ENCODE measurements at places on chromosomes 11 and 22. TPM values are rescaled to one million over a fixed set of nuclear protein-coding genes. Genes with fewer than 3 reads are reported as not detected.

MYO18B gene
- total RNA-seq = 0.22 TPM

DGKZ gene
- 85.3 TPM for total RNA-seq

TRPC6 gene
- not detected for total RNA-seq

DNA sequence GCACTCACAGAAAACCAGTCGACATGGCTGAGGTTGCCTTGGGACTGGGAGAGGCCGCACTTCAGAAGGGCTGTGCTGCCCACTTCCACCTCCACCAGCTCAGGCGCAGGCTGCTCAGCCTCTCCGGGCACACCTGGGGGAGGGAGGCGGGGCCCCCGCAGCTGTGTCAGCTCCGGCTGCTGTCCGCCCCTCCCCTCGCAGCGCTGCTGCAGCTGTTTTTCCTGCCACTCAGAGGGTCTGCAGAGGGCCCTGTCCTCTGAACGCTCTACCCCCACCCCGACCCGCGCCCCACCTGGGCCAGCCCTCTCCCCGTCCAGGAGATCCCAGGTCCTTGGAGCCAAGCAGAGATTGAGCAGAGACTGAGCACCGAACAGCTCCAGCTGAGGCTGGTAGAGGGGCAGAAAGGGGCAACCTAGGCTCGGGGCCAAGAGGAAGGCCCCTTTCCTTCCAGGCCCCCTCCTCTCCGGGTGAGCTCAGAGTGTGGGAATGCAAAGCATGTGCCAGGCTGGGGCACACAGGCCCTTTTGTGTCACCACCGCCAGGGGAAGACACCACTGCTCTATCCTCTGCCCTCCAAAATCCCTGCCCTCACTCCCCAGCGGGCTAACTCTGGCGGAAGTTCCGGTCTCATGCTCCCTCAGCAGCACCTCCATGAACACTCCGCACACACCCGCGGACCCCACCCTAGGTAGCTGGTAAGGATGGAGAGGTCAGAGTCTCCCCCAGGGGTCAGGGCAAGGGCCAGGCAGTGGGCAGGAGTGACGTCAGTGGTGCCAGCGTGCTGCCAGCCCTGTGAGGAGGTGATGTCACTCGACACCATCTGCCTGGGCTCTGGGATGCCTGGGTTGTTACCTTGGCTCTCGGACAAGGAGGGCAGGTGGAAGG lies 1.6 kb downstream of the MCAM start:
- DNase-seq = peak; percentile 66

GRCh38 chr11:105588001-105588400 lies 21.9 kb upstream of the GRIA4 start:
- DNase-seq = no peak

DNA sequence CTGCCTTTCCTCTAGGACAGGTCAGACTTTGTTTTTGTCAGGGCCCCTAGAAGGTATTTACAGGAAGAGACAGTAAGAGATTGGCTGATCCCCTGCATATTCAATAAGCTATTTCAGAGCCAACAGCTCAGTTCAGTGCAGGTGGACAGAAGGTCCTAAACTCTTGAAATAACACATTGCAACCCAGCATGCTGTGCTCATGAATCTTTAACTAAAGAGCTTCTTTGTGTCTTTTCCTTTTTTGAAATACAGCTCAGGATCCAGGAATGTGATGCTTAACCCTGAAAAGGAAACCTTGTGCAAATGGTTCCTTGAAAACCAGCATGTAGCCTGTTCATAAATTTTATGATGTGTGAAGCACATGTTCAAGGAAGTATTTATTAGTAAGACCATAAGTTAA lies 43.9 kb downstream of the BBOX1 start:
- no peak for DNase-seq

DNA sequence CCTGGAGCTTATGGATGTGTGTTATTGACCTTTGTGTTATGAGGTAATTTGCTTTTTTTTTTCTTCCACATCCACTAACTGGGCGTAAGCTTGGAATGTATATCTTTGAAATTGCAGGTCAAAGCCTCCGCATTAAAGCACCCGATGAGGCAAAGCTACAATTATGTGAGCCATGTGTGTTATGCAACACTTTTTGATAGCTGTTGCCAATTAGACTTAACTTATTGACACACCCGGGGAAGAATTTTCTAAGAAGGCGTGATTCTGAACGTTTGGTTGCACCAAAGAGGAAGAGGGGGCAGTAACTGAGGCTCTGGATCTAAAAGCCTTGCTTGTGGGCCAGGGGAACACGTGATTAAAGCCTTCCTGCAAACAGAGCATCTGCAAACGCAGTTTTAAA lies 610 bp upstream of the TEX12 start:
- DNase-seq = no peak

DNA sequence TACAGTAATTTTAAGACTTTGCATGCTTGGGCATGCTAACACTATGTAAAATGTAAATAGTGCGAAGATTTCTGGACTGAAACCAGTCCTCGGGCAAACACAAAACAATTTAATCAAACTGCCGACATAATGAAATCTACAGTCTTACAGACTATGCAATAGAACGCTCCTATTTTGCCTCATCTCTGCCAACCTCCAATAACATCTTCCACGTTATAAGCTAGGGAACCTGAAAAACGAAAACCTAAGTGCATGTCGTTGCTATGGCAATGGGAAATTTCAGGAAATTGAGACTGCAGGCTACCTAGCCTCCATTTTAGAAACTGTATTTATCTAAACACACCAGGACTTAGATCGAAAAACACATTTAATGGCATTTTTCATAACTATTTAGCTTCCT lies 1.1 kb downstream of the CSTF3 start:
- DNase-seq = no peak

- DNase-seq = no peak
Observed at GRCh38 chr11:103898065-103898464, 138.4 kb upstream of the DDI1 start.

DNA sequence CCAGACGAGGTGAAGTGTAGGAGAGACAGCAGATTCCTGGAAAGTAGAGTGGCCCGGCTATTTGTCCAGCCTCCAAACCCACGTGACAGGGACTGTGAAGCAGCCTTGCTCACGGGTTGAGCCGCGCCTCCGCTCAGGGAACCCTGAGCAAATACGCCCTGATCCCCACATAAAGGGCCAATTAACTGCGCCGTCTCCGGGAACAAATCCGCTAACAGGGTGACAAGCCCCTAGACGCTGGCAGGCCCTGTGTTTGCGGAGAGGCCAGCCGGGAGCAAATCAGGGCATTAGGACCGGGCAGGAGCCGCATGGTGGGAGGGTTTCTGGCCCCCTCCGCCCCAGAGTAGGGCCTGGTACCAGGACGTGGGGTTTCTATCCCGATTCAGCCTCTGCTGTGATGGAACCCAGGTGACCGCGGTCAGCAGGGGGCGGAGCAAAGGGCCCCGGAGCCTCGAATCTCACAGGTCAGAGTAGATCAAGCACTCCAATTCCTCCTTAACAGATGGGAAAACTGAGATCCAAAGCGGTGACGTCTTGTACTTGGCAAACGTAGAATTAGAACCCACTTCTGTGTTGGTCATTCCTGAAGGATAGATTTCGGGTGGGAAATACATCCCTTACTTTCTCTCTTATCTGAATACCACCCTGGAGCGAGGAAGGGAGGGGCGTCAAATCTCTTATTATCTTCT lies 2.0 kb upstream of the ROBO3 start:
- no peak for DNase-seq

GRCh38 chr22:41099036-41099435 lies 6.6 kb downstream of the EP300 start:
- no peak for DNase-seq

GRCh38 chr11:34475656-34476055 lies 36.9 kb downstream of the CAT start:
- no peak for DNase-seq

- no peak for DNase-seq
Observed at GRCh38 chr22:24822471-24822870, 16.5 kb downstream of the SGSM1 start.

- DNase-seq = no peak
Observed at GRCh38 chr11:83033972-83034672, 37.6 kb downstream of the RAB30 start.

DNA sequence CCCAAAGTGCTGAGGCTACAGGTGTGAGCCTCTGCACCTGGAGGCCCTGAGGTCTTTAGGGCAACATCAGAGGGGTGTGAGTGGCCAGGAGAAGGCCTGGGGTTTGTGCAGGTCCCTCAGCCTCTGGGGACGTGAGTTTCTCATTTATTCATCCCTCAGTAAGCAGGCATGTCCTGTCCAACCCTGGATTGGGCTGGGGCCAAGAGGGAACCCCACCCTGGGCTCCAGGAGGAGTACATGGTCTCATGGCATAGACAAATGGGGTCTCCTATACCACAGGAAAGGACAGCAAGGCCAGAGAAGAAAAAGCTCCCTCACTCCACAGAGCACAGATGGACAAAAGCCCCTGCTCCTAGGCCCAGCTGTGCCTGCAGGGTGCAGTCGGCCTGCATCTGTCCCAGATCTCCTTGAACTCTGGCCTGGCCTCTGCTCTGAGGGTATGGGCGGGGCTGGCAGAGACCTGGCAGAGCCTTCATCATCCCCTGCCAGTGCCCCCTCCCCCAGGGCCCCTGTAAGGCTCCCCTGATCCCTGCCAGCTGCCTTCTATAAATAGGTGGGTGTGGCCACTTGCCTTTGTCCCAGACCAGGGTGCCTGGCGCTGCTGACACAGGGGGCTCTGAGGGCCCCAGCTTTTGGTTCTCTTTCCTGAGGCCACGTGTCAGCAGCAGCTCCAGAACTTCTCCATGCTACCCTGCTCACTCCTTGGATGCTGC lies 34.6 kb downstream of the A4GALT start:
- no peak for DNase-seq

DNA sequence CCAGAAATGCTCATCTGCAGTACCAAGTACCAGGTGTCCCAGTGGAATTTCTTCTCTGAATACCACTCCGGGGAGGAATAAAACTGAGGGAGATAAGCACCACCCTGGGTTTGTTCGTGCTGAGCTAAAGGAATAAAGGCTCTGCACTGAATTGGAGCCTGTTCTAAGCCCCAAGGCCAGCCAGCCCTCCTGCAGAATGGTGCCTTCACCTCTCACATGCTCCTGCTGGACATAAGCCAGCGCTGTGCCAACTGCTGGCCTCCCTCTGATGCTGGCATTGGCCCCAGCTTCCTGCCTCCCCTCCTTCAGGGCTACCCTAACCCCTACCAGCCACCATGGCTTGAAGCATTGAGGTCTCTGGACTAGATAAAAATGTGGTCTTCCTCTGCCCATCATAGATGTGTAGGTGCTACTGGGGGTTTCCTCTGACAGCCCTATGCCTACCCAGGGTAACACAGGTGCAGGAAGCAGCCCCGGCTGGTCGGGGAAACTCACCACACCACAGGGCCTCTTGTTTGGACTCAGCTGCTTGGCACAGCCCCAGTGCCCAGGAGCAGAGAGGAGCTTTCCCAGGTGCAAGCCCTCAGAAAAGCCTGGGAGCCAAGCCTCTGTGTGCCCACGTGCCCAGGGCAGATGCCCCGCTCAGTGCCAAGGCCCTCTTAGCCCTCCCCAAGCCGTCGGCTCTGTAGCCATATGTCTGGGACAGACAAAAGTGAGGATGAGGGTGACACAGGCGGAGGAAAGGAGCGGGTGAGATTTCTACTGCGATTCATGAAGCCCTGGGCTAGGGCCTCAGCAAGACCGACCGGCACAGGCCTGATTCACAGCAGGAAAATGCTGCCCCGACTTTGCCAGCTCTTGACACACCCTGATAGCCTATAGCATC lies 34.1 kb upstream of the JAM3 start:
- DNase-seq = no peak

DNA sequence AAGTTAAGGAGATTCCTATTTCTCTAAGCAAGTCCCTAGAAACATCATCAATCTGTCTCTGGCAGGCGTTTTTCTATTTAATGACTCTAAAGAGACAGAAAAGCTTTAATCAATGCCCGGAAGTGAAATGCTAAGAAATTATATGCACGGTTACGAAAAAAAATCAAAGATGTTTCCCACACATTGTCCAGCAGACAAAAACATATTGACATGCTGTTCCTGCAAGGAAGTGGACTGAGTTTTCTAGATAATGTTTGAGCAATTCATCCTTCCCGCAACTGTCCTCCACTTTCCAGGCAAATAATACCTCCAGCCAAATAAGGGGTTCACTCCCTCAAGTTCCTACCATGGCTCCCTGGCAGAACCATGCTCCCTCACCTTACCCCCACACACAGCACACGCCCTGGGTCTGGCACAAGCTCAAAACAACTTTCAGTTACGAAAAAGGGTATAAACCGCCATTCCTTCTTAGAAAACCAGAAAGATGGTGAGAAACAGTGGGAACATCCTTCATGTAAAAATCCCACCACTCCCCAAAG lies 29.6 kb downstream of the GALNT18 start:
- no peak for DNase-seq

DNA sequence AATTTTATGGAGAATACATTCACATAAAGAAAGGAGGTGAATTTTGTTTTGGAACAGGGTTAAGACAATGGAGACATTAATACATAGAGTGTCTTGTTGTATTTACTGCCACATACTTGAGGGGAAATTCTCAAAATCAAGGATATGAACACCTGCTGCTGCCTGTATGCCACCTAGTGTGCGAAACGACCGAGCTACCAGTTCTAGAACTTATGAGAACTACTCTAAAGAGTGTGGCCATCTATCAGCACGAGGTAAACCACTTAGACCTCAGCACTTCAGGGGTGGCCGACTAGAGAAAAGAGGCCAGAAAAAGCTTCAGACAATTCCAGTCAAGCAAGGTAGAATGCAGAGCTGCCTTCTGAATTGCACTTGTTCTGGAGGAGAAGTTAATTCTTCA lies 1.5 kb upstream of the AGBL2 start:
- DNase-seq = peak; percentile 22

- DNase-seq = no peak
Observed at GRCh38 chr22:48265000-48265625, 1502.7 kb downstream of the TBC1D22A start.

DNA sequence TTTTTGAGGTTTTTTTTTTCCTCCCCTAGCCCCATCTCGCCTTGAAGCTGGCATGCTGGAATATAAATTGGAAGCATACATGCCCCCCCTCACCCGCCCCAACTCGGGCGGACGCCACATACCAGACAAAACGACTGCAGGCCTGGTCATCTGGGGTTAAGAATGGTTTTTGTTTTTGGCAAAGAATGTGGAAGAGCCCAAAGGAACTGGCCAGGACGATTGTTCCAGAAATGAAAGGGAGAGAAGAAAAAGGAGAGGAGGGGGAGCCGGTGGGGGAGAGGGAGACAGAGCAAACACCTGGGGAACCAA lies 25.0 kb downstream of the MN1 start:
- no peak for DNase-seq
